ENCODE measurements at places on chromosomes 3 and 15. TPM values are rescaled to one million over a fixed set of nuclear protein-coding genes. Genes with fewer than 3 reads are reported as not detected.

- DNase-seq, result no peak
Observed at GRCh38 chr15:35061161-35061824, 23.8 kb downstream of the NANOGP8 start.

DNA sequence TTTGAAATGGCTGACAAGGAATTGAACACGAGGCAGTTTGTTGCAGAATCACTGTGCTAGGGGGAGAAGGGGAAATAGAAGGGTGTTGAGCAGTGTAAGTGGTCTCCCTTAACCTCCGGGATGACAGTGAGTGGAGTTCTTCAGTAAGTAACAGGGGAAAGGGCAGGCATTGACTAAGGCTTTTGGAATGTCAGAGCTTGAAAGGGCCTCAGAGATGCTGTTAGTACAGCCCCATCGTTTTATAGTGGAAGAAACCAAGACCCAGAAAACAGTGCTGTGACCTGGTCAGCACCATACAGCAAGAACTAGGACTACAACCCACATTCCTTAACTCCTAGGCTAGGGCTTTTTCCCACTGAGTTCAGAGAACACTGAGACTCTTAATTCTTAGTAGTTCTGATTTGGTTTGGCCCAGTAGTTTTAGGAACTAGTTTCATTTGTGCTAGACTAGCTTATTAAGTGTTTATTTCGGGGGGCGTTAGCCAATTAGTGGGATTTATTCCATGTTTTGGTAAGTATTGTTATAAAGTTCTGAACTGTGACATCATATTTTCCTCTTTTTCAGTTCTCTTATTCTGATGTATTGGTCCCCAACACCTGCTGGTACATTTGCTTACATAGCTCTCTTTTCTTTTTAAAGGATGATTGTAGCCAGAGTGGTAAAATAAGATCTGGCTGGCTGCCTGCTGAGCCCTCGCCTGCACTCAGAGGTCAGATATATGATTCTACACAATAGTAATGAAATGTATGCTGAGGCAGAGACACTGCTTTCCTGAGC, 34.2 kb downstream of the RAB11A start:
- DNase-seq, result no peak

DNA sequence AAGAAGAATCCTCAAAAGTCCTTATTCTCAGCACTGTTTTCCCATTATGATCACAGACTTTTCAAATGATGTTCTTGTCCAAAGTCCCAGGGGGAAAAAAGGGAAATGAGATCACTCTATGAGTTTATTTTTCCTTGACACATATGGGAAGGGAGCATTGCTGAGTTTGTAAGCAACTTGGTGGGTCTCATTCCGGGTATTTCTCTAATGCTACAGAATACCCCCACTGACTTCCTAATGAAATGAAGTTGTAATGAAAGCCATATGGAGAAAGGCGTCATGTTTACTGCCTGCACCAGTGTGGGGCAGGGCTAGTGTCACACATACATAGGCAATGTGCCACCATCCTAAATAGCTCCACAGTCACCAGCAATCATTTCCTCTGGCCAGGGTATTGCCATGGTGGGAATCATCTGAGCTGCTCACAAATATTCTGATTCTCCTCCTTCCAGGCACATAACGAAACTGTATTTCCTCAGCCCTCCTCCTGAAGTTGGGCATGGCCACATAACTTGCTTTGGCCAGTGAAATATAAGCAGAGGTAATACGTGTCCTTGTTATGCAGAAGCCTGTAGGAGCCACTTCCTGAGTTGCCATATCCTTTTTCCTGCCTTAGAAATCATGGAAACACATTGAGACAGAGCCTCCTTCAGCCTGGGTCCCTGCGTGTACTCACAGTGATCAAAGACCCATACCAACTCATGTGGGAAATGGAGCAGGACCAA, 41.0 kb upstream of the C15orf61 start:
- no peak for DNase-seq

DNA sequence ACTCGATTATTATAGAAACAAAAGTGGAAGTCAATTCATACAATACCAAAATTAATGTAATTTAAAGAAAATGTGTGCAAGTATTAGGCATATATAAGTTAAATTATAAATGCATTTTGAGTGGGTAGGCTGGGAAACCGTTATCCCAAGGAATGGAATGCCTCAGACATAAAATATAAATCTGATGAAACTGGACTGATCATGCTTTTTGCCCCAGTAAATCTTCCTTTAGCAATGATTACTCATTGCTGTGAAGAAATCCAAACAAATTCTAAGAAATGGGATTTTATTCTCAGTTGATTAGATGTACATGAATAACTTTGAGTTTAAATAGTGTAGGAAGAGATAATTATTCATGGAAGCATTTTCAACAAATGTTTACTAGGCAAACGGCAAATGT, 185.5 kb upstream of the KCNMB2 start:
- no peak for DNase-seq

- no peak for DNase-seq
Observed at GRCh38 chr3:117886147-117886546, 1148.5 kb downstream of the IGSF11 start.

DNA sequence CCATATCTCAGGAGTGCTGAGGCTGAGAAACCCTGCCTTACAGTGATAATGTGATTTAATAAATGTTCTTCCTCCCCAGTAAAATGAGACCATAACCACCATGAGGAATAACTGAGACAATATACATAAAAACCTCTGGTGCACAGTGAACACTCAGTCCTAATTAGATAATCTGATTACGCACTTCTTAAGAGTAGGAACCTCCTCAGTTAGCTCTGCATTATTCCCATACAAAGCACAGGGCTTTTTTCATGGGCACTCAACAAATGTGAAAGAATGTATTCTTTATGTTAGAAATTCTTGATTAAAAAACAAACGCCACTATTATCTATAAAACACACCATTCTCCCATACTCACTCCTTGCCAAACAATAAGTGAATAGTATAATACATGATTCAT, 97.0 kb downstream of the TNIK start:
- no peak for DNase-seq

- DNase-seq, result no peak
Observed at GRCh38 chr3:120171134-120171873, 77.1 kb upstream of the GSK3B start.

- no peak for DNase-seq
Observed at GRCh38 chr3:182226995-182227394, 515.3 kb downstream of the SOX2 start.

The XCR1 gene
- not detected for total RNA-seq

The ATRIP gene
- 4.0 TPM for total RNA-seq
